ENCODE measurements at places on chromosomes 11 and 22. TPM values are rescaled to one million over a fixed set of nuclear protein-coding genes. Genes with fewer than 3 reads are reported as not detected.

Gene OR52H1
- total RNA-seq = not detected

Gene PNPLA5
- total RNA-seq = 0.04 TPM

Gene MMP13
- not detected for total RNA-seq

Gene SMPD1
- 11.2 TPM for total RNA-seq

Gene CABP4
- not detected for total RNA-seq

Gene MORC2
- 17.2 TPM for total RNA-seq

Gene MS4A6E
- total RNA-seq = not detected

Gene C22orf15
- total RNA-seq = not detected

Gene SCGB1A1
- total RNA-seq = not detected

Gene EFCAB6
- 0.36 TPM for total RNA-seq

Gene OR4D6
- total RNA-seq = not detected

Gene TH
- 0.09 TPM for total RNA-seq

Gene TYR
- total RNA-seq = not detected

Gene GGTLC3
- not detected for total RNA-seq

Gene PACSIN3
- total RNA-seq = 34.5 TPM

Gene FAM83F
- total RNA-seq = not detected

Gene DTX4
- 5.3 TPM for total RNA-seq

Gene HMGXB4
- 13.0 TPM for total RNA-seq

Gene UCP2
- total RNA-seq = 80.9 TPM

Gene TSPAN18
- total RNA-seq = 1.8 TPM

Gene P2RY6
- 9.4 TPM for total RNA-seq

Gene TSKU
- total RNA-seq = 215 TPM

Gene REXO2
- 92.0 TPM for total RNA-seq

Gene AMOTL1
- 9.1 TPM for total RNA-seq

Gene PGR
- not detected for total RNA-seq

Gene ZBTB16
- total RNA-seq = not detected

Gene MRGPRX4
- not detected for total RNA-seq

Gene TUBA8
- 0.52 TPM for total RNA-seq

Gene TPH1
- total RNA-seq = not detected

Gene DDI1
- total RNA-seq = not detected

Gene SULT4A1
- total RNA-seq = not detected

Gene MRGPRE
- 0.10 TPM for total RNA-seq

Gene PHLDB1
- total RNA-seq = 10.5 TPM
